ENCODE measurements at places on chromosomes 4 and X.
A peak's percentile ranks its signal among the peaks of the same experiment; 100 is the strongest.

GRCh38 chr4:2272026-2272827 lies 10.3 kb upstream of the MXD4 start:
- DNase-seq = no peak

GRCh38 chrX:123854329-123854728 lies 5.5 kb upstream of the XIAP start:
- DNase-seq = no peak

DNA sequence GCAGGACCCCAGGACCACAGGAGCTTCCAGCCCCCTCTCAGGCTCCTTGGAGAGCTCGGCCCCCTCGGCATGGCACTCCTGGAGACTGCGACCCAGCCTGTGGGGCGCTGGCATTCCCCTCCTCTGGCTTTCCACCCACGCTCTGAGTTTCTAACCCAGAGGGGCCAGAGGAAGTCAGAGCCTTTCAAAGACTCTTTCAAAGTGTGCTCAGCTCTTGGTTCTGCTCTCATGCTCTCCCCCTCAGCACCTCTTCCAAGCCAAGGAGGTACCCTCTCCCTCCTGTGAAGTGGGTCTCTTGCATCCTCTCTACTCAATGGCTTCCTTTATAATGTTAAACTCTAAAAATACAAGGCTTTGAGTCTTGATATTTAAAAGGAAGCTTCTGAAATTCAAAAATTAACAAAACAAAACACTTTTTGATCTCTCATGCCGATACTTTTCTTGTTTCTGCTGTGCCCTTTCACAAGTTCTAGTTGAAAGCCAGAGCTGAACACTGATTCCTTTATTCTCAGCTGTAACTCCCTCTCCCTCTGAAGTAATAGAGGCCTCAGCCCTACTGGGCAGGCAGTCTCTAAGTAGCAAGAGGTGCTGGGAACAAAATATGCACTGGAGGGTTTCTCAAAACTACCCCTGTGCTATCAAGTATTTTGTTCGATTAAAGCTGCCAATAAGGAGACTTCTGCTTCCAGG lies 82.8 kb downstream of the NAT8L start:
- no peak for DNase-seq

GRCh38 chrX:106718709-106719108 lies 7.8 kb upstream of the RNF128 start:
- DNase-seq = no peak

DNA sequence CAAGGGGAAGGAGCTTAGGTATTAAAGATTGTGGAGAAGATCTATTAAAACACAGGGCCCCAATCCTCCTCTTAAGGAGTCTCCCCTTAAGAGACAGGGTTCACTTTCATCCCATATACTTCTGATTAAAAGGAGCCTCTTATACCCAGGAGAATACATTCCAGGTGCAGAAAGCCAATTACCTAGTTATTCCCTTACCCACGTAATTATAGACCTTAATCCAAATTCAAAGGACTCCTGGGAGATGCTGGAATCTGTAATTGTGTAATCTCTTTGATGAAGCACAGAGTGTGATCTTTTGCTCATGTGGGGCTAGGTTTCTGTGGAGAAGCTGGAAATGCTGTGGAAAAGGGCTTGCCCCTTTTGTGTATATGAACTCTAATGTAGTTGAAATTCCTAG lies 1.4 kb upstream of the SEC24B start:
- no peak for DNase-seq

DNA sequence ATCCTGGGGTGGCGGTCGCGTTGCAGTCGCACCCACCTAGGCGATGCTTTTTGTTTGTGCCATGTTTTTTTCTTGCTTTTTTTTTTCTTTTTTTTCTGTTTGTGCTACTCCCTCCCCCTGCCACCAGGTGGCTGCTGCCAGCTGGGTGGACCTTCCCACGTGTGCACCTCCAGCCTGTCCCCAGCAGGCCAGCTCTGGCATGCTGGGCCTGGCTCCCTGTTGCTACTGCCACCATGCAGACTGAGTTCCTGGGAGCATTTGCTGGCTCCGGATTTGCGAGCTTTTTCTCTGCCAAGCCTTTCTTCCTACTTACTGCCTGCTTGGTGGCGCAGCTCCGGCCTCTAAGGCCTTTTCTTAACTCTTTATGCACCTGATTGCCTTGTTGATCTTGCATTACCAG lies 161.2 kb upstream of the WDFY3 start:
- no peak for DNase-seq

GRCh38 chrX:28609003-28609402 lies 21.8 kb downstream of the IL1RAPL1 start:
- DNase-seq = no peak

- no peak for DNase-seq
Observed at GRCh38 chr4:176894498-176894897, 101.8 kb upstream of the VEGFC start.

GRCh38 chr4:15729910-15730533 lies 27.2 kb downstream of the BST1 start:
- peak; percentile 75 for DNase-seq

- DNase-seq = no peak
Observed at GRCh38 chr4:165612936-165613335, 234.1 kb downstream of the CPE start.

- peak; percentile 56 for DNase-seq
Observed at GRCh38 chr4:105509291-105509690, 35.4 kb upstream of the PPA2 start.

GRCh38 chr4:171674781-171675180 lies 138.4 kb upstream of the GALNTL6 start:
- DNase-seq = no peak

DNA sequence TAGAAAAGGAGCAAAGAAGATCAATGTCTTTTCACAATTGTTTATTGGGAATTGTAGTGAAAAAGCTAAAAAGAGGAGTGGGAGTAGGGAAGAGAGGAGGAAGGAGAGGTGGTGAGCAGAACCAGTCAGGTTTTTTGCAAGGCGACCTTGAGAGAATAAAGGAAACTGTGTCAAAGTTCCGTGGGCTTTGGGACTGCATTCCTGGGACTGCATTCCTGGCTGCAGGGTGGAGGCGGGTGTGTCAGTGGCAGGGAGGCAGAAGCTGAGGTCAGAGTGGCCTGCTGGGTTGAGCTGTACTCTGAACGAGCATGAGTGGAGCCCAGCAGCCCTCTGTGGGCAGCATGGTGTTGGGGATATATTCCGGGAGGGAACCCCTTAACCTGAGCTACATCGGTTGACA lies 66.8 kb upstream of the UCP1 start:
- DNase-seq = no peak

DNA sequence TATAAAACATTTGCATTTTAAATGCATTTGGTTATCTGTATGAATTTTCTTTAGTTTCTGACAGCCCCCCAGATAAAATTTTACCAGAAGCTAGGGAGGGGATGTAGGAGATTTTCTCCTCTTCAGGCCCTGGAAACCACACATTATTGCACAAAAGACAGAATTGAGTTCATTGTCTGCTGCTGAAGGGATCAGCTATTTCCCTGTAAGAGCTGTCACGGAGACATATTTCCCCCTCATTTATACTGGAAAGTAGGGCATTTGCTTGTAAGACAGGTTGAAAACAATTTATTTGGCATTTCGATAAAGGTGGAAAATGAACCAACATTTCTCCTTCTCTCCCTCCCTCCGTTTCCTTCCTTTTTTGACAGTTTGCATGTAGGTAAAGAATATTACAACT lies 241.3 kb upstream of the LCORL start:
- DNase-seq = no peak

DNA sequence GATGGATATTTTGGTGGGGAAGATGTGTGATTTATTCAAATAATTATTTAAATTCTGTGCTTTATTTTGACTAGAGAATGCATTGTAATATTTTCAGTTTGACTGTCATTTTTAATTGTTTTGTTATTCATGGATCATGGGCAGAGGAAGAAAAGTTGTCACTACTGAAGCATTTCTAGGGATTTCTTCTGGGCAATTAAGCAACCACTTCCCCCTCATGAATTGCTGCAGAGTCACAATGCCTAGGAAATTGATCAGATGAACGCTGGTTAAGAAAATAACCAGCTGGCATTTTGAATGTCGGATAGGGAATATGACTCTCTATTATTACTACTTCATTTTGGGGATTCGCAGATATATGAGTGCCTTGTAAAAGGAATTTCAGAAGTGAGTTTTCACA lies 283.3 kb downstream of the IL15 start:
- no peak for DNase-seq

DNA sequence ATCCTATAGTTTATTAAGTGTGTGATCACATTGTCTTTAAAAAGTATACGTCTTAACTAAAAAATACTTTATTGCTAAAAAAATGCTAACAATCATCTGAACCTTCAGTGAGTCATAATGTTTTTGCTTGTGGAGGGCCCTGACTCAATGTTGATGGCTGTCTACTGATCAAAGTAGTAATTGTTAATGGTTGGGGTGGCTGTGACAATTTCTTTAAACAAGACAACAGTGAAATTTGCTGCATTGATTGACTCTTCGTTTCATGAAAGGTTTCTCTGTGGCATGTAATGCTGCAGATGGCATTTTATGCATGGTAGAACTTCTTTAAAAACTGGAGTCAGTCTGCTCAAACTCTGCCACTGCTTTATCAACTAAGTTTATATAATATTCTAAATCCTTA lies 101.4 kb upstream of the IL15 start:
- DNase-seq = no peak

GRCh38 chr4:106793933-106794332 lies 242.2 kb downstream of the DKK2 start:
- no peak for DNase-seq

- DNase-seq = no peak
Observed at GRCh38 chr4:67785528-67785927, 31.3 kb upstream of the GNRHR start.
